Hematopoietic multipotent progenitor cell treated with erythropoietin and hydrocortisone succinate and interleukin-3 and kit ligand, for 8 days (in vitro differentiated cells): ENCODE measurements at places on chromosomes 5 and 9.

DNA sequence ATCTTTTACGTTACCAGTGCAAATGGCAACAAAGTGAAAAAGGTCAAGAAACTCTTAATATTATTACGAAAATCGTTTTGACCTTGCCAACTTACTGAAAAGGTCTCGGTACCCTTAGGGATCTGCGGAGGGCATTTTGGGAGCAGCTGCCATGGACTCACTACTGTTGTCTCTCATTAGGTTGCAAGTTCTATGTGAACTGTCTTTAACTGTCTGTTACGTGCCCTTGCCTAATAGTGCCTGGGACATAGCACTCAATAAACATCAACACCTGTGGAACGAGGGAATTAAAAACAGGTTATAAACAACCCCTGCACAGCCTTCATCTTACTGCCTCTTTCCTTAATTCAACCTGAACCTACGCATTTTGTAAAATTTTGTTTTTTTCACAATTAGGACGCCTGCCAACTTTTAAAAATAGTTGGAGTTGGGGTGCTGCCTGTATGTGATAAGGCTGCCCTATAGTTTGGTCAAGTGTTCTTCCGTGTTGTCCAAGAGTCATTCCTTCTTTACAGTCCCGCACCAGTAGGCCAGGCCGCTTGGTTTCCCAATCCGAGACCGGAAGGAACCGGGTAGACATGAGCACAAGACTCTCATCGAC, 527 bp upstream of the SREK1 start:
- no peak for DNase-seq

GRCh38 chr5:39970117-39970798, 545.5 kb upstream of the DAB2 start:
- no peak for DNase-seq

- no peak for DNase-seq
Observed at GRCh38 chr9:109016132-109016531, 2.8 kb upstream of the CTNNAL1 start.

- DNase-seq, result no peak
Observed at GRCh38 chr9:106800701-106801270, 62.2 kb upstream of the ZNF462 start.

- no peak for DNase-seq
Observed at GRCh38 chr9:4145482-4145881, 154.4 kb downstream of the GLIS3 start.

GRCh38 chr5:170278611-170279458, 18.7 kb downstream of the LCP2 start:
- DNase-seq, result peak; percentile 96

DNA sequence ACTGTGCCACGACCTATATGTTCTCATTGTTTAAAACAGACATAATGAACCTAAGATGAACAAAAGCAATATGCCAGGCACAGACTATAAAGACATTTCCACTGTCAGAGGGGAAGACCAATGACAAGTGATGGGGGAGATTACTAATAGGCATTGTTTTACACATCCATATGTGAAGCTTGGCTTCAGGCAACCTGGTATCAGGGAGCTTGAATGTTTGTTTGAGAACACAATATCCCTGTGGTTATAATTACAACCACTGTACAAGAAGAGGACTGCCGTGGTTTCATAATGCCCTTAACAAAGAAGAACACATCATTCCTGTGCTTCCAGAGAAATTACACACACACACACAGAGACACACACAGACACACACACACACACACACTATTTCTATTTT, 385.7 kb downstream of the BNC2 start:
- DNase-seq, result no peak

GRCh38 chr5:33539212-33539611, 98.4 kb downstream of the TARS1 start:
- no peak for DNase-seq

GRCh38 chr9:124122813-124123462, 111.4 kb downstream of the LHX2 start:
- DNase-seq, result peak; percentile 14

- no peak for DNase-seq
Observed at GRCh38 chr9:76369583-76369982, 24.6 kb downstream of the RFK start.

GRCh38 chr9:16530669-16531642, 339.5 kb downstream of the BNC2 start:
- no peak for DNase-seq

DNA sequence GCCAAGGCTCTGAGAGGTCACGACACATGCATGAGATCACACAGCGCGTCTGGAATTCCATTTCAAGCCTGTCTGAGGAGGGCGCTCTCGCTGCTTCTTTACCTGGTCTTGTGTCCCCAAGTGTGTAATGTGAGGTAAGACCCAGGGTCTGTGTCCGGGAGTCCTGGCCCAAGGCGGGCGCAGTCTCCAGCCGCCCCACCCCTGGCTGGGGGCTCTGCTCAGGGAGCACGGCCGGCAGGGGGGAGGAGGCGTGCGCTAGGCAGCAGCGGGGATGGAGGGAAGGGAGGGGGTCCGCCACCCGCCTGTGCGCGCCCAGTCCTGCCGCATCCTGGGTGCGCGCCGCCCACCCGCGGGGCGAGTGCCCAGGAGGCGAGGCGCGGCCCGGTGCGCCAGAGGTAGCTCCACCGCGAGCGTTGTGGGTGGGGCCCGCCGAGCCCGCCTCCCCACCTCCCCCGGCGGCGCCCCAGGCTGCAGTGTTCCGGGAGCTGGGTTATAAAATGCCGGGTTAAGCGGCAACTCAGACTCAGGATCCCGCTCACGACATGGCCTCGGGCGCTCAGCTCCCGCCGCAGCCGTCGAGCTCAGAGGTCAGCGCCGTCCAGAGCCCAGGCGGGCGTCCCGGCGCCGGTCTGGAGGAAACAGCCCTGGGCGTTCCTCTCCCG, at the start of gene CCNI2:
Gene CCNI2 (plus strand): TSS at position 473 of the 662 bp plus-strand sequence. CDS start 70 bp downstream, at position 543.
- peak; percentile 44 for DNase-seq

DNA sequence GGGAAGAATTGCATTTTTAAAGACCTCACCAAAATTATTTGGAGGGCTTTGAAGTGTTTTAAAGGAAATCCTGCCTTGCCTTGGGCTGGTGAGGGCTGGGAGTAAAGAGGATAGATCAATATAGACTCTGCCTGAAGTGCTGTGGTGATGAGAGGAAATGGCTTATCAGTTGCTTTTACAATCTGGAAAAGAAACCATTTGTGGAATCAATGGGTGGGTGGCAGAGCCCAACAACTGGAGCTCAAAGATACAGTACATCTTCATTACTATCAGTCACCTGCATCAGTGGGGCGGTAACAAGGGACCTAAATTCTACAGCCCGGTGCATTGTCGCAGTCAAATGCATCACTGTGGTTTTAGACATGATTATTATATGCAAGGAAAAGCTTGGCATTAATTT, 41.5 kb upstream of the HMHB1 start:
- DNase-seq, result peak; percentile 17

DNA sequence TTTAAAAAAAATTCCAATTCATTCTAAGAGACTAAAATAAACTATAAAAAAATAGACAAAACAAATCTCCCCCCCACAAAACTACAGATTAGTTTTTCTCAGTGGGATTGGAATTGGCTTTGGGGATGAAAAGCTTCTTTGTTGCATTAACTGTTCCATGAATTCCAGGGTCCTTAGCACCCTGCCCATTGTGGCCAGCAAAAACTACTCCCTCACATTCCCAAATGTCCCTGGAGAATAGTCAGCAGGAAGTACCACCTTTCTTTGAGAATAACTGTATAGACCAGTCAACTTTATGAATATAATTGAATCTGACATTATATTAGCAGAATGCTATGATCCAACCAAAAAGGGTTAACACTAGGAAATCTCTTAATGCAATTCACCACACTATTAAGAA, 147.9 kb downstream of the LPAR1 start:
- no peak for DNase-seq

DNA sequence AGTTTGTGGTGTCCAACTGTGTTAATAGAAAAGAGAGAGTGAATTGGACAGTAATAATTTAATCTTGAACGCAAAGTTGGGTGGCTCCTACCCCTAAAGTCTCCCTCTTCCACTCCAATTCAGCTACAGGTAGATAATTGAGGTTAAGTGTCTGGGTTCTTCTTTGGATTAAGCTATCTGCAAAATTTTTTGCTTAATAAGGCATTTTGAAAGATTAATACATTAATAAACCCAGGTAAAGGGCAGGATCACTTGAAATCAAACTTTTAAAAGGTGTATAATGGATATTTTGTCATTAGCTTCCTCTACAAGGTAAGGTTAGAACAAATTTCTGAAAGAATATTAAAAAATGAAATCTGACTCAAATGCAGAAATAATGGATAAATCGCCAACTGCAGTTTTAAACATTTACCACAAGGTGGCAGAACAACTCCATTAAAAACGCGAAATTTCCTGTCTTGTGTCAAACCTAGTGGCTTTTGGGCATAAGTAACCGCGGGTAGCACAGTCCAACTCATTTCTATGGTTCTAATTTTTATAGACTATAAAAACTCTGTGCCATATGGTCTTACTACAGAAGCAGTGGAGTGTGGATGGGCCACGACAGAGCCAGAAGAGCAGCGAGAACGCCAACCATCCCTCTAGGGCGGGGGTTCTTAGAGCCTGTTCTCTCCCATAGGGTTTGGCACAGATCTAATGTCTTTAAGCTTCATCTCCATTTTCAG, 276.5 kb downstream of the ARHGEF28 start:
- peak; percentile 66 for DNase-seq

DNA sequence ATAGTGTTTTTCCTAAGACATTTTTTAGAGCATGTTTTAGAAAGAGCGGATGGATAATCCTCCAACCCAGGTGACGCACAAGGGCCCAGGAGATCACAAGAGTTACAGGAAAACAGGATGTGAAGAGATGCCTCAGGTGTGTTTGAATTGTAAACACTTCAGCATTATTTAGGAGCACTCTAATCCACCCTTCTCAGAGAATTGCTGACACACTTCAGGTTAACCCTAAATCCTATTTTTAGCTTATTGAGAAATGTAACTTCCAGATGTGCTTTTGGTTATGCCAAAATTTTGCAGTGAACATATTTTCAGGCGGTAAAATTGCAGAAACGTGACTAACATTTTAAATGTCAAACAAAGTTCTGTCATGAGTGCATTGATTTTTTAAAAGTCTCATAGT, 755.4 kb upstream of the CTNND2 start:
- no peak for DNase-seq

DNA sequence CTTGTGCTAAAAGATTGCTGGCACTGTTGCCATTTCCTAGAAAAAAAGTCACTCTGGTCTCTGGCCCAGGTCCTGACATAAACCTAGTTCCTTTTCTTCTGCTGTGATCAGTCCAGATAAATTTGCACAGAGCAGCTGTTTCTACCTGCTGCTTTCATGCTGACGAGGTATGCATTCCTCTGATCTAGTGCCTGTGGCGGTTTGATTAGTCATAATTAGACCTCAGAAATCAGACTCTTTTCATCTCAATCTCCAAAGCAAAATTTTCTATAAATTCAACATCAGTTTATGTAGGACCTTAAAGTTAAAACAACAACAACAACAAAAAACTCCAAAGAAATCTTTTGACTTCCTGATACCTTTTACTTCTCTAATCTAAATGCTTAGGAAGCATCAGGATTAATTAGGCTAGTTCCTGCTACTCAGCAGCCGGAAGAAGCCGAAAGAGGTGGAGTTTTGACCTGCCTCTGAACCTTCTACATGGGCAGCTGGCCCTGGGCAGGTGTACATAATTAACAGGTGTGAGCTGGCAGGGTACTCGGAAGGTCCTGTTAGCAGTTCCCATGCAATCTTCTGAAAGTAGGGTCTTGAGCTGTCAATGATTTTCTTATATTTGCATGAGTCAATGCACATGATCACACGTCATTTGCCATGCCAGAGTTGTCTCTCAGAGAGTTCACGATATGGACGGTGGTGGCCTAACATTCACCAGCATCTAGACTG, 83.3 kb upstream of the CCDC112 start:
- no peak for DNase-seq

DNA sequence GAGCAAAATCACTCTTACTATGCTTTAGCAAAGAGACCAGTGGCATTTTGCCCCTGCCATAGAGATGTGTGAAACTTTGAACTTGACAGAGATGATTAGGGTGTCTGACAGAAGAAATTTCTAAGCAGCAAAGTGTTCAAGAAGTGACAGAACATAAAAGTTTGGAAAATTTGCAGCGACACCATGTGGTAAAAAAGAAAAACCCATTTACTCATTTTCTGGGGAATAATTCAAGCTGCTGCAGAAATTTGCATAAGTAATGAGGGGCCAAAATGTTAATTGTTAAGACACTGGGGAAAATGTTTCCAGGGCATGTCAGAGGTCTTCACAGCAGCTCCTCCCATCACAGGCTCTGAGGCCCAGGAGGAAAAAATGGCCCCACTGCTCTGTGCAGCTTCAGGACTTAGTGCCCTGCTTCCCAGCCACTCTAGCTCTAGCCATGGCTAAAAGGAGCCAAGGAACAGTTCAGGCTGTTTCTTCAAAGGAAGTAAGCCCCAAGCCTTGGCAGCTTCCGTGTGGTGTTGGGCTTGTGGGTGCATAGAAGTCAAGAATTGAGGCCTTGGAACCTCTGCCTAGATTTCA, 6.1 kb upstream of the AP3B1 start:
- DNase-seq, result peak; percentile 34

DNA sequence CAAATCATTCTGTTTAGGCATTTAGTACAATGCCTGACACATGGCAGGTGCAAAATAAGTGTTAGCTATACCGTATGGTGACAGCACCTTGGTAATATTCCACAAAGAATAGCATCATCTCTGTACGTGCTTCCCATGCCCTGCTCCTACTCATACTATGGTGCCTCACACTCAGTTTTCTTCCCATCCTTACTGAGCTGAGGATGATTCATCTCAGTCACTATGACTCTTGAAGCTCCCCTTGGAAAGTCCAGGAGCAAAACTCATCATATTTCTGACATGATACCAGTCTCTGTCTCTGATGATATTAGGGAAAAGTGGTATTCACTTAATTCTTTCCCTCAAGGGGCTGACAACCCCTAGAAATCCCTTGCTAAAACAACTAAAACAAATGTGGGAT, 423.3 kb downstream of the EFNA5 start:
- no peak for DNase-seq

DNA sequence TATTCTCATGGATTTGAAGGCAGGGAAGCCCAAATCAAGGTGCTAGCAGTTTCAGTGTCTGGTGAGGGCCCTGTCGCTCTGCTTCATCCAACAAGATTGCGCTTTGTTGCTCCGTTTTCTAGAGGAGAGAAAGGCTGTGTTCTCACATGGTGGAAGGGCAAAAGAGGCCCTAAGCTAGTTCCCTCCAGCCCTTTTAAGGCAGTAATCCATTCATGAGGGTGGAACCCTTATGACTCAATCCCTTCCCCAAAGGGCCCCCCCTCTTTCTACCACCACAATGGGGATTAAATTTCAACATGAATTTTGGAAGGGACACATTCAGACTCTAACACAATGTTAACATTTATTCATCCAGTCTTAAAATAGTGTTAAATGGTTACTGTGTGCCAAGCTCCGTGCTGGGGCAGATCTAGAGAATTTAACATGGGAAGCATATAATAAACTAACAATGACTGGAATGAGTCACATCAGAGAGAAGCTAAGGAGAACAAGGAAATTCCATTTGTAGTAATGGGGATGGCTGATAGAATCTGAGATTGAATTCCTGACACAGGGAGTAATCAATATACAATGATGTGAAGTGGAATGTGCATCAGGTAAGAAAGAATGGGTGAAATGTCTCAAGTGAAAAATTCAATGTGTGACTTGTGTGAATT, 382.8 kb upstream of the ZNF608 start:
- DNase-seq, result no peak

GRCh38 chr9:6630502-6631206, 14.9 kb downstream of the GLDC start:
- DNase-seq, result no peak

- no peak for DNase-seq
Observed at GRCh38 chr5:67591491-67591890, 394.9 kb upstream of the CD180 start.

GRCh38 chr5:74772359-74772758, 5.3 kb downstream of the NSA2 start:
- no peak for DNase-seq

GRCh38 chr9:90741036-90741435, 60.6 kb upstream of the SYK start:
- no peak for DNase-seq
